Spleen (tissue), 13 donors: ENCODE measurements at places on chromosomes 7 and 10. TPM values are rescaled to one million over a fixed set of nuclear protein-coding genes. Genes with fewer than 3 reads are reported as not detected.

DPP6 gene
- 2.7 TPM for total RNA-seq

GPR15LG gene
- not detected for total RNA-seq

C10orf53 gene
- total RNA-seq = not detected

OPALIN gene
- not detected for total RNA-seq

GPR26 gene
- total RNA-seq = not detected

AGK gene
- total RNA-seq = 27.8 TPM

NPC1L1 gene
- total RNA-seq = not detected

NOS3 gene
- 187 TPM for total RNA-seq

HACD1 gene
- total RNA-seq = 3.1 TPM

ASAH2 gene
- total RNA-seq = 1.4 TPM

ADCY1 gene
- total RNA-seq = 6.6 TPM

SUN3 gene
- total RNA-seq = not detected

SLC13A1 gene
- total RNA-seq = not detected

UCMA gene
- not detected for total RNA-seq

ANKRD2 gene
- not detected for total RNA-seq
